AML-193 (cell line): ENCODE measurements at places on chromosomes 2 and 18.
A peak's percentile ranks its signal among the peaks of the same experiment; 100 is the strongest.

- DNase-seq = no peak
These were observed 578.6 kb upstream of the RAB6C start for GRCh38 chr2:129400826-129401225.

DNA sequence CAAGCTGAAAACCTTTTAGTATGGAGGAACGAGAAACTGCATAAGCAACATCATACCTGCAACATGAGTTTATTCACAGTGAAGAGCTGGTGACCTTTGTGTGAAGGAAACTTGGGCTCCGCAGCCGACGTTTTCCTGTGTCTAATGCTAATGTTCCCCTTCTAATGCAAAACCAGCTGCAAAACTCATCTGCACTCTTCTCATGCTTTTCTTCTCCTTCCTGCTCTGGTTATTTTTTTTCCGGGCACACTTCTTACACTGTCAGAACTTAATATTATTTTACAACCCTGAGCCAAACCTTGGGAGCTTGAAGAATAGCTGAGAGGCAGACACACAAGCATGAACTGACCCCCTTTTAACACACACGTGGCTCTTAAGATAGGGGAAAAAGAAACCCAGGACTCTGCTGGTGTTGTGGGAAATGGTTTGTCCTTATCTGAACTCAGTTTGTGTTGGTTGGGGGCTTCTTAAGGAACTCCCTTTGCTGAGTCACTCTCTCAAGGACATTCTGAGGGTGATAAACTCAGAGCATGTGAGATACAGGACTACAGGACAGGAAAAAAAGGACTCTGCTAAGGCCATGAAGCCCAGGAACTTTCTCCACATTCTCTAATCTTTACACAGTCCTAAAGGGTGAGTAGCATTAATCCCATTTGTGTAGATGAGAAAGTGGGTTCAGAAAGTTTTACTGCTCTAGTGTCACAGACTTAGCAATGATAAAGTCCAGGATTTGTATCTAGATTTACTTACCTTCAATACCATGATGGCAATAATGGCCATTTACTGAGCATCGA, 439.3 kb upstream of the TRIB2 start:
- DNase-seq = no peak

GRCh38 chr18:24922491-24922890, 429.5 kb downstream of the ZNF521 start:
- no peak for DNase-seq

DNA sequence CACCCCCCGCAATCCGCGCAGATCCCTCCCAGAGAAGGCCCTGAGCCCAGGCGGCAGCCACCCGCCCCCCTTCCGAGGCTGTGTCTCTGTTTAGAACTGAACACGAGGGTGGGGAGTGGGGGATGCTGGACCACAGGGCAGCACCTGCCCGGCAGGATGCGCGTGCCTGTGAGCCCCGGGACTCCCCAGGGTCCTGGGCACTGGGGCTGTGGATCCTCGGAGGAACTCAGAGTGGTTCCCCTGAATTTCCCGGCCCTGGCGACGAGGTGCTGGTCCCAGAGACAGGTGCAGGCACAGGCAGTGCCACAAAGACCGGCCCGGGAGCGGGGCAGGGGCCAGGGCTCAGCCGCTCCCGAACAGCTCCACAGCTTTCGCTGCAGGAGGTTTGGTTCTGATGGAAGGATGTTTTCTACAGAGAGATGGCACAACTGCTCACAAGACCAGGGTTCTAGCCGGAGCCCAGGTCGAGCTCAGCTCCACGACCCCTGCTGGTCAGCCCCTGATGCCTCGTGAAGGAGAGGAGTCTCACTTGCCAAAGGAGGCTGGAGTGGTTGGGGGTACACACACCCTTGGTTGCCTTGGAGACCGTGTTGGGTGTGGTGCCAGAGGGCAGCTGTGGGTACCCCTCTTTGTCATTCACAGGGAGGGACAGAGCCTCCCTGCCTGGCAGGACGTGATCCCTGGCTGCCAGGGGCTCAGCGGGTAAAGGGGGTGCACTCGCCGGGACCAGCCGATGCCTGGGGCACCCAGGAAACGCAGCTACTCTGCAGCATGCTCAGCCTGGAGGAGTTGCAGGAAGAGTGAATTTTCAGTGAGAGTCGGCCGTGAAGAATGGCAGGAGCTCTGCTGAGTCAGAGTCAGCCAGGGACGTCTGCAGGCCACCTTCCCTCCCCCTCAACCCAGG, 4.4 kb upstream of the NEU4 start:
- peak; percentile 2 for DNase-seq

DNA sequence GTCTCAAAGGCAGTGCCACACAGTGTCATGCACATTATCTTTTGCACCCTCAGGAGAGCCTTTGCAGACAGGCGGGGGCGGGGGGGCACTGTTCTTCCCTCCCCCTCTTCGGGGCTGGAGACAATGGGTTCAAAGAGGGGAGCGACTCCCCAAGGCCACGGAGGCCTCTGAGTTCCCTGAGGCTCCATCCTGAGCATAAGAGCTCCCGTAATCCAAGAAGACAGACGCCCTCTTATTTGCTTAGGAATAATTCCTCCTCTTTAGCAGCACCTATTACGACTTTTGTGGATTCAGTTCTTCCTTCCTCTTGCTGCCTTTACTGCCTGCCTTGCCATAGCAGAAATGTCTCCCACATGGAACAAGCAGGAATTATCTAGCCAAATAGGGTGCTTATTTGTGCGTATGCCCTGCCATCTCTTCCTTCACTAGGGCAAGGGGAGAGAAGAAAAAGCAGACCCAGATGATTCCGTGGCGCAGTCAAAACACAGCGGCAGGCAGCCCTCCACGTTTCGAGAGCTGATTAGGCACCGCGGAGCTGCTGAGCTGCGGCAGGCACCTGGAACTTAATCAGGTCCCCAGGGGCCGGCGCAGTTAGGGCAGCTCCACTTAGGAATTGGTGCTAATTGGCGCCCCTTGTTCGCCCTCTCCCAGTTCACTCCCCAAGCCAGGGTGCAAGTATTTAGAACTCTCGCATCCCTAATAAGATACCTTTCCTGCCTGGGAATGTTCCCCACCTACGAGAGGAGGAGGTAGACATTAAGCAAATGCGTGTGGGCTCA, 233.4 kb upstream of the MYT1L start:
- no peak for DNase-seq

DNA sequence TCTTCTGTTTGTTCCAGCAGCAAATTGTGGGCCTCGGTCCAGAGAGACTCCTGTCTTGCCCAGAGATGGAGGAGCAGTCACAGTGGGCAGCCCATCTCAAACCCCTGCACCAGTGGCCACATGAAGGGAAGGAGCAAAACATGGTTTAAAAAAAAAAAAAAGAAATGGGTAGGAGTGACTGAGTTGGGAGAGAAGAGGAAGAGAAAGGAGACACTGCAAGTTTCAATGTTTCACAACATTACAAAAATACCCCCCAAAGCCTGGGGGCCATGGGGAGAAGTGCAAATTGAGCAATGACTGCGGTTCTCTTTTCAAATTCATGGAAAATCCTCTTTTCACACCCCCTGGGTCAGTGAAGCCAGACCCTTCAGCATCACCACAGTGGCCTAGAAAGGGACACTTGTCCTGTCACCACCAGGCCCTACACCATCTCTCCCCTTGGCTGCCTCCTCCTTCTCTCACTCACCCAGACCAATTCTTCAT, 117.1 kb downstream of the ZFP36L2 start:
- DNase-seq = peak; percentile 88

- DNase-seq = no peak
These were observed 214.1 kb upstream of the STON1 start for GRCh38 chr2:48315896-48316194.

DNA sequence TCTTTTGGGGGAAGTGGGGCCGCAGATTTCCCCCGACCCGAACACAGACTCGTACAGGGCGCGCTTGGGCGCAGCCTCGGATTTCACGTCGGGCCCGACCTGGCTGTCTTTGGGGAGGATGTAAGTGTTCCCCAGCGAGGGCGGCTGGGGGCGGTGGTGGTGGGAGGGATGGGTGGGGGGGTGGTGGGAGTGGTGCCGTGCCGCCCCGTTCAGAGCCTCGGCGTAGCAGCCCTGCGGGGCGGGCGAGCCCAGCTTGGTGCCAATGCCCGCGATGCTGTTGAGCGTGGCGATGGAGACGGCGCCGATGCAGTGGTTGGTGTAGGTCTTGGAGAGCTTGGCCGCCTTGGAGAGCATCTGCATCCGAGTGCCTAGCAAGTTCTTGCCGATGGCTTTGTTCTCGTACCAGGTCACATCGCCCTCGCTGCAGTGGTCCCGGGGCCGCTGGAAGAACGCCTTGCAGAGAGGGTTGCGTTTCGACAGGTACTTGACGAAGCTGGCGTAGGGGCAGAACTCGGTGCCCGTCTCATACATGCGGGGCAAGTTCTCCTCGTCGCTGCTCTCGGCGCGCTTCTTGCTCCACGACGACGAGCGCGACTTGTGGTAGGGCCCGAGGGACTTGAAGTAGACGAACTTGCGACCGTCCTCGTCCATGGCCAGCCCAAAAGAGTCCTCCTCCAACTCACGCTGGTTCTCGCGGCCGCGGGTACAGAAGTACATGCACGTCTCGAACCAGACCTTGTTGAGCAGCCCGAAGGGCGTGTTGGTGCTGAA, 1.3 kb downstream of the KCTD1 start:
- no peak for DNase-seq

DNA sequence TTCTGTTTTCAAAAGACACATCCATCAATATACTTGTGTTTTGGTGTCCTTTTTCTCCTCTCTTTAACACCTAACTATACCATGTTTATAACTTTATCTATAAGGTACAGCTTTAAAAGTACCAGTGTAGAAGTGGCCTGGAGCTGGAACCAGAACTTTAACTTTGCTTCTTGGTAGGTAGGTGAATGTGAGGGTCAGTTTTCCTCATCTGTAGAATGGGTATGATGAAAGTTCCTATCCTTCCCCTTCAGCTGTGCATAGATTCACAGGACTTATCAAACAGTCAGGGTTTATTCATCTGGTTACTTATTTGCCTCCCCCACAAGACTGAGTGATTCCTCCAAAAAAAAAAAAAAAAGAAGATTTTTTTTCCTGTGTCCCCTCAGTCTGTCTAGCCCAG, 12.7 kb downstream of the KCTD1 start:
- no peak for DNase-seq

DNA sequence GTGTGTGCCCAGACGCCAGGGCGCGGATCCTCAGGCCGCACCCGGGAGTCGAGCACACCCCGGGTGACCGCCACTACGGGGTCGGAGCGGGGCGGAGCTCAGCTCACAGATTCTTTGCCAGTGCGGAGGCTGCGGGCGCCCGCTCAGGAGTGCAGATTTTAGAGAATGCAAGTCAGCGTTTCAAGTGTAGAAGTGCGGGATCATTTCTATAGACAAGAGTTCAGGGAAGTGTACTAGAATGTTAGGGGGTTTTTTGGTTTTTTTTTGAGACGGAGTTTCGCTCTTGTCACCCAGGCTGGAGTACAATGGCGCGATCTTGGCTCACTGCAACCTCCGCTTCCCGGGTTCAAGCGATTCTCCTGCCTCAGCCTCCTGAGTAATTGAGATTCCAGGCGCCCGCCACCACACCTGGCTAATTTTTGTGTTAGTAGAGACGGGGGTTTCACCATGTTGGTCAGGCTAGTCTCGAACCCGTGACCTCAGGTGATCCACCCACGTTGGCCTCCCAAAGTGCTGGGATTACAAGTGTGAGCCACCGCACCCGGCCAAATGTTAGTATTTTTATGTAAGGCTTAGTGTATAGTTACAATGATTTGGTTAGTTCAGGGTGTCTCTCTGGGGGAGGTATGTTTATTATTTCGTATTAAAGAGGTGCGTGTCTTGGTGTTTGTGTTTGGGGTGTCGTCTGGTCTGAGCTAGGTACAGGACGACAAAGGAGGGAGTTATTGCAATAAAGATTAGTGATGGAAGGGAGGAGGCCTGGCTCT, 619 bp upstream of the FAM168B start:
- DNase-seq = no peak

DNA sequence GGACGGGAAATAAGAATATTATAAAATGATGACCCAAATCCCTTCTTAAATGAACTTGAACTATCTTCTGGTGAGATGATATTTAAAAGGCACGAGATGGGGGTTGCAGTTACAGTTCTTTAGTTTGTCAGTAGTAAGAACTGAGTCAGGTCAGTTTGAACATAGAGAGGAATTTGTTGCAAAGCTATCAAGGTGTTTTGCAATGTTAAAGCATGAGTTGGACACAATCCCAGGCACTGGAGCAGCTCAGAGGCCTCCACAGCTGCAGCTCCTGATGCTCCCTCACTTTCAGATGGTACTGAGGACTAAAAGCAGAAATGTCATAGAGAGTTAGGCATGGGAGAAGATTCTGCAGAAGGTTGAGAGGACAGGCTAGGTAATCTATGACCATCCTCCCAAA, 236.0 kb downstream of the BCL2 start:
- no peak for DNase-seq

- no peak for DNase-seq
These were observed 35.5 kb upstream of the LRRTM1 start for GRCh38 chr2:80340022-80340421.

DNA sequence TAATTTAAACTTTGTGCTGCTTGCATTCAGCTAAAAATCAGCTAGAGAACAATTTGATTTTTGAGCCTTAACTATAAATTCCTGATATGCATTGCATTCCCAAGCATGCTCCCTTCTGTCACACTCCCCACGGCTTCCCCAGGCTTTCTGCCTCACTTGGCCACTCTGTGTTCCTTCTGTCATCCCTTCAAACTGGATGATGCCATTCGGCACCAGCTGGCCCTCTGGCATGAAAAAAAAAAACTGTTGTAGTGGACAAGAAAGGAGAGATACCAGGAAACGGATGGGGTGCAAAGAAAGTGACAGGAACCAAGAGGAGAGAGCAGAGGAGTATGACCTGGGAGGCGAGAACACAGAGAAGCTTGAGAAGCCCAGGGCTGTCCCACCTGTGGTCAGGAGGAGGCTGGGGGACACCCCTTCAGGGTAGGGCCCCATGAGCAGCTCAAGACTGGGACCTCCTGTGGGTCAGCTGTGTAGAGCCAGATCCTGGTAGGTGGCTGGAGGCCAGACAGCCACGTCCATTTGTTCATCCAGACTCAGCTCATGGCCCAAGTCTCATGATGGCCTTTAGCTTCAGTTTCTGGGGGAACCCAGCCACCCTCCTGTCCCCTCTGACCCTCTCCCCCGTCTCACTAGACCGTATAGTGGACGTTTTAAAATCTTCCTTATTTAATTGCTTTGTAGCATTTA, 211.8 kb downstream of the GBX2 start:
- no peak for DNase-seq

DNA sequence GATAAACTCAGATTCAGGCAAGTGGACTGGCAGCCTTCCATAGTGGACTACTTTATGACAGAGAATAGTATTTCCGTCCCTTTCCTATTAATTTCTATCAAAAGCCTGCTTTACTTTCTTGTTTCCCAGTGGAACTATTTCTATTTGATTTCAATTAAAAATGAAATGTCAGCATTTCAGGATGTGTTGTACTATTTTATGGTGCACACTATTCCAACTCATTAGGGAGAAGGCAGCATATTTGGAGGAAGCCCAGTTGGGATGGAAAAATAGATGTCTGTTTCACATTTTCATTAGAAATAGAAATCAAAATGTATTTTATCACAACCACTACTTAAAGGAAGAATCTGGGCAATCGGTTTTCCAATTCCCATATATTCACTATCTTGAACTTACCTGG, 37.9 kb upstream of the TCF4 start:
- DNase-seq = no peak

DNA sequence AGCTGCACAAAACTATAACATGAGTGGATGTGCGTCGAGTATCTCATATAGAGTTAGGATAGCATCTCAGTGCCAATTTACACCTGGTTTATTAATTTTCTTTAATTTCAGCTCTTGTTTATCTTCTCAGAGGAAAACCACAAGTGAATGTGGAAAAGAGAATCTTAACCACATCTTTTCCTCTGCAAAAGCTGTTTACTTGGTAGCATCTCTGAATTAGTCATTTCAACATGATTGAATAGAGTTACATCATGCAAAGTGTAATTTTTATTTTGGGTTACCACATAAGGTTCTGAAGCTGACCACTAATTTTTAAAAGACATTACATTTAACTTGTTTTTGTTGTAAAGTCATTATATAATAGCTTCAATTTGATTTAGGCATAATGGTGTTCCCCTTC, 83.8 kb upstream of the FAM237A start:
- DNase-seq = no peak
